ENCODE measurements at places on chromosomes 4 and X. TPM values are rescaled to one million over a fixed set of nuclear protein-coding genes. Genes with fewer than 3 reads are reported as not detected.

- no peak overlapping the region for H3K4me3 ChIP-seq
- no peaks in the 10 kb centered on the region for H3K36me3 ChIP-seq
- no peak for DNase-seq
These were observed 84.2 kb downstream of the CHIC1 start for GRCh38 chrX:73647212-73647611.

- H3K27ac ChIP-seq, result no peak overlapping the region
- no peaks in the 10 kb centered on the region for H3K36me3 ChIP-seq
- DNase-seq, result no peak
- H3K27me3 ChIP-seq, result no peaks in the 10 kb centered on the region
- no peak overlapping the region for H3K4me3 ChIP-seq
These were observed 17.6 kb downstream of the GRIA3 start for GRCh38 chrX:123201720-123202119.

DNA sequence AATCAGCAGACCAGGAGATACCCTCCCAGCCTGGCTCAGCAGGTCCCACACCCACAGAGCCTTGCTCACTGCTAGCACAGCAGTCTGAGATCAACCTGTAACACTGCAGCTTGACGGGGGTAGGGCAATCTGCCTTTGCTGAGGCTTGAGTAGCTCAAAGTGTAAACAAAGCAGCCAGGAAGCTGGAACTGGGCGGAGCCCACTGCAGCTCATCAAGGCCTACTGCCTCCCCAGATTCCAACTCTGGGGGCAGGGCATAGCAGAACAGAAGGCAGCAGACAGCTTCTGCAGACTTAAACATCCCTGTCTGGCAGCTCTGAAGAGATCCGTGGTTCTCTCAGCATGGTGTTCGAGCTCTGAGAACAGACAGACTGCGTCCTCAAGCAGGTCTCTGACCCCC, 15.1 kb upstream of the GABRA2 start:
- no peak for DNase-seq
- no peaks in the 10 kb centered on the region for H3K4me1 ChIP-seq
- H3K27me3 ChIP-seq, result no peaks in the 10 kb centered on the region

DNA sequence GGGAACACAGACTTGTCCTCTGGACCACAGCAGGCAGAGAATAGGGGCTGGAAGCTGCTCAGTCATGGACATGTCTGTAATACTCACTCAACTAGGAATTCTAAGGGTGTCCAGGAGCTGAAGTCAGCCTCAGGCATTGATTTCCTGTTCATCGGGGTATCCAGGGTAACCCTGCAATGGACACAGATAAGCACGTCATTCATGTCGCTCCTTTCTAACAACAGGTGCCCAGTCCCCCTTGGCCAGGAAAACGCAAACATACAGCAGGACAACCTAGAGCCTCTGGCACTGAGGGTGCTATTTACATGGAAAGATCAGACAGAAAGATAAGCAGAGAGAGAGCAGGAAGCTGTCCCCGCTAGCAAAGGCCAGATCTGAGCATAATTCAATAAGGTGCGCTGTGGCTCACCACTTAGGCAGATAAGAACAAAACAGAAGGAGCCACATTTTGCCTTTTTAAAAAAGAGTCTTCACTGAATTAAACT, 21.3 kb downstream of the QDPR start:
- H3K4me3 ChIP-seq, result no peak overlapping the region
- H3K27ac ChIP-seq, result no peak overlapping the region
- no peak for DNase-seq
- no peaks in the 10 kb centered on the region for H3K27me3 ChIP-seq
- no peaks in the 10 kb centered on the region for H3K36me3 ChIP-seq

- no peak for DNase-seq
- H3K36me3 ChIP-seq, result no peaks in the 10 kb centered on the region
- no peak overlapping the region for H3K27ac ChIP-seq
- no peak overlapping the region for H3K4me3 ChIP-seq
- no peaks in the 10 kb centered on the region for H3K27me3 ChIP-seq
- no peaks in the 10 kb centered on the region for H3K4me1 ChIP-seq
These were observed 26.5 kb downstream of the TBC1D1 start for GRCh38 chr4:37917388-37917787.

HSFX3 gene
- polyA plus RNA-seq, result not detected

FRMPD4 gene
- 0.20 TPM for polyA plus RNA-seq

DNA sequence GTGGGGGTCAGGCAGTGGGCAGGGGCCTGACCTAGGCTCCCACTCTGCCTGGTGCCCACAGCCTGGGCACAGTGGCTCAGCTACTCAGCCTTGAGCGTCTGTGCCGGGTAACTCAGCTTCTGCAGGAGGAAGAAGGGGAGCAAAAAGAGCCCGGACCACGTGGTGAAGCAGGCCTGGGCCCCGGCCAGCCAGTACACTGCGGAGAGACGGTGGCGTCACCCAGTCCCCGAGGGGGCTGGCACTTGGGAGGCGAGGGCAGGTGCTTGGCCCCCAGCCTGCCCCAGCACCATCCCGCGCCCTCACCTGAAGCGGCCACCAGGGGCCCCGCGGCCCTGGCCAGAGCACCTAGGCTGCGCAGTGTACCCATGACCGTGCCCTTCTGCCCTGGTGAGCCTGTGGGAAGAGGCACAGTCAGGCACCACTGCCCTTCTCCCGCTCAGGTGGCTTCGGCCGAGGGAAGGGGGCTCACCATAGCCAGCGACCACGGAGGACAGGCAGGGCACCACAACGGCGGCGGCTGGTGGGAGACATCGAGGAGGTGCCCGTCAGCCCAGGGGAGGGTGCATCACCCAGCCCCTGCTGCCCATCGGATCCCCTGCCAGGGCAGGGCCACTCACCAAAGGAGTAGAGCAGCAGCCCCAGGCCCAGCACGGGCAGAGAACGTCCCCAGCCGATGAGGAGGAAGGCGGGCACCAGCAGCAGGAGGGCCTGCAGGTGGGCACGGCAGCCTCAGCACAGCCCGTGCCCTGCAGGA, 32.3 kb downstream of the NOP14 start:
- H3K36me3 ChIP-seq, result no peaks in the 10 kb centered on the region
- peaks cover 8% of the 10 kb centered on the region for H3K4me1 ChIP-seq
- H3K27ac ChIP-seq, result no peak overlapping the region
- no peaks in the 10 kb centered on the region for H3K27me3 ChIP-seq
- no peak overlapping the region for H3K4me3 ChIP-seq

DNA sequence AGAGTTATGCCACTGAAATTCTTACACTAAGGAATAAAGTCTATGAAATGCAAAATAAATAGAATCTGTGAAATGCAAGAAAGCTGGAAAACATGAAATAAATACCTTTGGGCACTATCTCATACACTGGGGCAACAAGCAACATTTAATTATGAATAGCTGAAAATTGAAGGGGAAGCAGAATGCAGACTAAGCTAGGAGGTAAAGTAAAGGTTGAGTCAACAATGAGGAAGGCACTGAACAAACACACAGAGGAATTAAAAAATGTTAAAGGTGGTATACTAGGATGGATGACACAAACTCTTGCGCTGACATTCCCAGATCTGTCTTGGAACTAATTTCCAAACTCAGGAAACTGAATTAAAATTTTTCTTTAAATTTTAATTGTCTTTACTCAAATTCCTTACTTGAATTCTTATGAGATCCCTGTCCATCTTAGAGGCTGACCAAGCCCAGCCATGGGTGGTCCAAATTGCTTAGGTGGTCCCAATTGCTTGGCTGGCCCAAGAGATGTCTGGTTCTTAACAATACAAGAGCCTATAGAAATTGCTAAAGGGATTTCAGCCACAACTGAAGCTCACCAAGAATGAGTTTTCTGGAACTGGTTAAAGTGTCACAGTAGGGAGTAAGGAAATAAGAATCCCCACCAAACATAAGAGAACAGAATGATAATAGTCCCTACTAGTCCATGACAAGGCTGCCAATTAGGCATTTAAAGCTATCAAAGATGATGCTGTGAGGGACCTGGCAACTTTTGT, 41.3 kb upstream of the ZCCHC13 start:
- DNase-seq, result no peak
- no peaks in the 10 kb centered on the region for H3K36me3 ChIP-seq
- H3K27me3 ChIP-seq, result no peaks in the 10 kb centered on the region
- no peak overlapping the region for H3K27ac ChIP-seq

GRCh38 chr4:23135792-23136645, 443.3 kb downstream of the GBA3 start:
- H3K27ac ChIP-seq, result no peak overlapping the region
- no peaks in the 10 kb centered on the region for H3K36me3 ChIP-seq
- H3K4me1 ChIP-seq, result no peaks in the 10 kb centered on the region
- H3K27me3 ChIP-seq, result no peaks in the 10 kb centered on the region

DNA sequence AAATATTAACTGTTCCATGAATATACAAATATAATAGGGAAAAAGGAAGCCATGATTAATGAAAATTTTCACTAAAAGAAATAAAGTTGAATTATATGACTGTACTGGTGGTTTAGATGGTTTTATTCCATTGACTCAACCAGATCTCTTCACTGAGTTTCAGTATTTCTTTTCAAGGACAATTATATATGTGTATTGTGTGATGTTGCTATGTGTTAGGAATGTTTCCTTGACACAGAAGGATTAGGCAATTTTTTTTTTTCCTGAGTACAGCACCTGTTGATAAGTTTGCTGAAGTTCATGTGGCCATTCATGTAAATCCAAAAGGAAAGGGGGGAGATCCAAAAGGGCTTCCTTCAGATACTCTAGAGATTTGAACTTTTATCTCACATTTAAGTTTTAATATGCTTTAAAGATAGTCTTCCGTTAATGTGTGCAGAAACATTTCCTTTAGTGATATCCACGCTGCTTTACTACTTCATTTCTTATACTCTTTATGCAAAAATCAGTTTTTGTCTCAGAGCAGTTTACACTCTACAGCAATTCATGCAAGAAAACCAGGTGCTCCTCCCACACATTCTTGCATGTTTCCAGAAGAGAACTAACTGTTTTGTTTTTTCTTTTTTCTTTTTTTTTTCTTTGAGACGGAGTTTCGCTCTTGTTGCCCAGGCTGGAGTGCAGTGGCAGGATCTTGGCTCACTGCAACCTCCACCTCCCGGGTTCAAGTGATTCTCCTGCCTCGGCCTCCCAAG, 249.1 kb downstream of the RPA4 start:
- H3K27me3 ChIP-seq, result no peaks in the 10 kb centered on the region
- no peak overlapping the region for H3K27ac ChIP-seq
- no peaks in the 10 kb centered on the region for H3K36me3 ChIP-seq
- DNase-seq, result no peak
- H3K4me3 ChIP-seq, result no peak overlapping the region

GRCh38 chrX:111848541-111848940, 27.4 kb upstream of the TRPC5OS start:
- H3K4me1 ChIP-seq, result no peaks in the 10 kb centered on the region
- no peak overlapping the region for H3K4me3 ChIP-seq
- H3K27ac ChIP-seq, result no peak overlapping the region
- H3K36me3 ChIP-seq, result no peaks in the 10 kb centered on the region
